ENCODE measurements at places on chromosomes 1 and 21. TPM values are rescaled to one million over a fixed set of nuclear protein-coding genes. Genes with fewer than 3 reads are reported as not detected.

AMY2B gene
- total RNA-seq: 2.6 TPM

LINGO4 gene
- total RNA-seq: not detected

EFNA3 gene
- total RNA-seq: 3.6 TPM

DSCAM gene
- 0.29 TPM for total RNA-seq

CHIA gene
- total RNA-seq: not detected

LCE3E gene
- not detected for total RNA-seq

GABRD gene
- total RNA-seq: not detected

NTMT2 gene
- not detected for total RNA-seq

PGM1 gene
- total RNA-seq: 23.2 TPM

SHE gene
- total RNA-seq: 66.0 TPM

KLHDC7A gene
- total RNA-seq: not detected

All from vein endothelial cell (primary cell).